ENCODE measurements at places on chromosomes 6 and 20. TPM values are rescaled to one million over a fixed set of nuclear protein-coding genes. Genes with fewer than 3 reads are reported as not detected.

DNA sequence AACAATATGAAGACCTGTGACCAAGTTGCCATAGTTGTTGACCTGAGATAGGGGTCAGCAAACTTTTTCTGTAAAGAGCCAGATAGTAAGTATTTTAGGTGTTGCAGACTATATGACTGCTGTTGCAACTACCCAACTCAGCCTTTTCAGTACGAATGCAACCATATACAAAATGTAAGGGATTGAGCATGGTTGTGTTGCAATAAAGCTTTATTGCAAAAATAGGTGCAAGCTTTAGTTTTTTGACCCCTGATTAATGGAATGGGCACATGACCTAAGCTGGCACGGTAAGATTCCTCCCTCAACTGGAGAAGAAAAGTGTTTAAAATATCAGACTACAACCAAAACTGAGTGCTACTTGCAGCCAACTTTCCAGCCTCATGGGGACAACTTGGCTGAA lies 17.3 kb upstream of the EPM2A start:
- DNase-seq: no peak

DNA sequence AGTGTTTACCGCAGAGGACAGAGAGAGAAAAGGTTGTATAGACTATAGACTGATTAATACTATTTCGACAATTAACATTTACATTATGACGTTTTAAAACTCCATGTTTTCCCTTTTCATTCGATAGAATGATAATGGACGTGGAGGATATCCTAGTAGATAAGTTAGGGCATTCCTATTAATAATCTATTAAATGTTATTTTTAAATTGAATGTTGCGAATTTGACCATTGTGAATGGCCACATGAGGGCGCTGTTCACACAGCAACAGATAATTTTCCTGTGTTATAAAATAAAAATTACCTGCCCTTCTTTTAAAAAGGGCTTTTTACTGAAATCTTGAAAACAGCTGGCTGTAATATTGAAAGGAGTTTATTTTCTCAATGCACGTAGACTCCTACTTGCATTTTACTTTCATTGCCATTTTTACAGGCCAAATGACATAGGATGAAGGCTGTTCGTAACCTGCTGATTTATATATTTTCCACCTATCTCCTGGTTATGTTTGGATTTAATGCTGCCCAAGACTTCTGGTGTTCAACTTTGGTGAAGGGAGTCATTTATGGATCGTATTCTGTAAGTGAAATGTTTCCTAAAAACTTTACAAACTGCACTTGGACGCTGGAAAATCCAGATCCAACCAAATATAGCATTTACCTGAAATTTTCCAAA lies 3.3 kb downstream of the ADGRB3 start:
- peak; percentile 48 for DNase-seq

DNA sequence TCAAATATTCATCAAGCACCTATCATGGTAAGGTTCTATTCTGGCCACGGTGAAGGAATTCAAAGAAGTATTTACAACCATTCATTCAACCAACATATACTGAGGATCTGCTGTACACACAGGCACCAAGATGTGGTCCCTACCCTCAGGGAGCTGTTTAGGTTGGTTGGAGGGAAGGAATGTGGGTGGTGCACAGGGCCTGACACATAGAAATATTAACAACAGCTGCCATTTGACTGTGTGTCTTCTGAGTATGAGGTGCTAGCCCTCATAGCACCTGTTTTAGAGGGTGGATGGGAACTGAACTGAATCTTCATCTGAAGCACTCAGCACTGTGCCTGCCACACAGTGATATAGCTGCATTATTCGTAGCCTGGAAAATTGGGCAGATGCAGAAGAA lies 7.3 kb downstream of the SNPH start:
- no peak for DNase-seq

- DNase-seq: no peak
Measured at GRCh38 chr6:129597023-129597713, 112.8 kb downstream of the ARHGAP18 start.

GRCh38 chr6:122788663-122789181 lies 336 bp upstream of the SMPDL3A start:
- DNase-seq: no peak

Gene BPI
- not detected for total RNA-seq

DNA sequence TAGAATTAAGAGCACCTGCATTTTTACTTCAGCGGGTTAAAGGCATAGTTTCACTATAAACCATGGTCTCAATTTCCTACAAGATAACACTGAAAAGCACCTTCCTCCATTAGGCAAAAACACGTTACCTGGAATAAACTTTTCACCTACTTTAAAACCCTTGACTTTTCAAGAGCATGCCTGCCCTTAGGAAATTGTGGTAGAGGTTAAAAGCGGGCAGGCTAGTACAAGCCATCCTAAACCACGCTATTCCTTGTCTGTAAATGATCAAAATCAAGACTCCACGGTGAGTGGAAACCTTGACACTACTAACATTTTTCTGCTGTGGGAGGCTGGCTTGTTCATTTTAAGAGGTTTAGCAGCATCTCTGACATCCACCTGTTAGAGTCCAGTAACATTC lies 43.9 kb downstream of the NR2E1 start:
- no peak for DNase-seq

- DNase-seq: no peak
Measured at GRCh38 chr20:24523661-24524060, 54.2 kb downstream of the SYNDIG1 start.

Gene CGAS
- 21.1 TPM for total RNA-seq

Gene LTB
- 368 TPM for total RNA-seq

GRCh38 chr6:64479134-64479533 lies 843.5 kb downstream of the PHF3 start:
- DNase-seq: no peak

Gene MLN
- total RNA-seq: not detected

DNA sequence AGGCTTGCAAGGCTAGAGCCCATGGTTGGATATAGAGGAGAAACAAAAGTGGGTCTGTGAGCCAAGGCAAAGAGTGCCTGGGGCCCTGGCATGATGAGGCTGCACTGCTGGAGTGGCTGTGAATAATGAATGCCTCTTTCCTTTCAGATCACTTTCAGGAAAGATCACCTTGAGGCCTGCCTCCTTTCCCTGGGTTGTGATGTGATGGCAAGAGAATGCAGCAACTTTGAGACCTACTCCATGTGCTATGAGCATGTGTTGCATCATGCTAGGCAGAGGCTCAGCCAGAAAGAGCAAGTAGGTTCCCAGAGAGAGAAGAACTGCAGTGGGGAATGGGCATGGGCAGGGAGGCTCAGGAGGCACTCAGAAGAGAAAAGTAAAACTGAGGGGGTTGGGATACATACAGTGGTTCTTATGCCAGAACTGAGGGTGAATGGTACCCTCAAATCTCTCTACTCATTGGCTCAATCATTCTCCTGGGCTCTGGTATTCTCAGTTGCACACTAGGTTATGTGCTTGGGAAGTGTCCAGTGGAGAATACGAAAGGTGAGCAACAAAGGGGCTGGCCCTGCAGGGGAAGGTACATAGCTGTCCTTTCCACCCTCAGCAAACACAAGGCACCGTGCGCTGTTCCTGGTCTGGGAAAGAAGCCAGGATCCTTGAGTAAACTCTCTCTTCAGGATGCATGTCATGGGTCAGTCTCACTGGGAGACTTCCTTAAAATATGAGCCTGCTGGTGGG lies 45.9 kb downstream of the CD164 start:
- no peak for DNase-seq

DNA sequence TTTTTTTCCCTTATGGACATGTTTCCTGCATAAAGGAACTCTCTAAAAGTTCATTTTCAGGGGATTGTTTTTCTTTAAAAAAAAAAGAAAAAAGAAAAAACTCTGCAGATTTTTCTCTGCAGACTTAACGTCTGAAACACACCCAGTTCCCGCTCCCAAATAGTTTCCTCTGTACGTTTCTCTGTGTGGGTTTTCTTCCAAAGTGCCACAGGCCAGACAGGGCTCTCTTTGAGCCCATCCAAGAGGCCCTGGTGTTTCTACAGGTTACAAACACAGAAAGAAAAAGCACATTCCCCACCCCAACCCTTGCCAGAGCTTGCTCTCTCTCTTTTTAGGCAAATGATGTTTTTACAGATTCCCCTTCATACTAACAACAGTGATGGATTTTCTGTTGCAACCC lies 258.6 kb downstream of the FNDC1 start:
- DNase-seq: no peak

Gene EBF4
- total RNA-seq: 1.1 TPM

DNA sequence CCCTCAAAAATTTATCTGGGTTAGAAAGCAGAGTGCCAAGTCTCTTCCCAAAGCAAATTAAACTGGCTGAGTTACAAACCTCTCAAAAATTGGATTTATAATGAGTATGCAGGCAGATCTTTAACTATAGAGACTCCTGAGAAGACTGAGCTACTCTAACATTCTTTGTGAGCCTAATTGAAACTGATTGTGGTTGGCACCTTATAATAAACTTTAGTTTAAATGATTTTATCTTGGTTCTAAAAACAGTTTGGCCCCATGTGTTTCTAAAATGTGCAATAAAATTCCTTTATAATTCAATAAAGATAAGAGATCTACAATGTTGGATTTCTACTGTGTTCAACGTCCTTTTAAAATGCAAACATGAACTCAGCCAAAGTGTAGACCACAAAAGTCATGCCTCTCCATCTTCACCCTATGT lies 480.2 kb upstream of the RNF217 start:
- no peak for DNase-seq

GRCh38 chr20:2800521-2801285 lies at the start of gene CPXM1:
TSS of gene CPXM1 (minus strand) at chr20:2800627. CDS start at chr20:2800572, 55 bp downstream.
- DNase-seq: peak; percentile 46

Gene BPIFB1
- not detected for total RNA-seq

- DNase-seq: no peak
Measured at GRCh38 chr6:11810039-11810541, 31.5 kb upstream of the ADTRP start.

DNA sequence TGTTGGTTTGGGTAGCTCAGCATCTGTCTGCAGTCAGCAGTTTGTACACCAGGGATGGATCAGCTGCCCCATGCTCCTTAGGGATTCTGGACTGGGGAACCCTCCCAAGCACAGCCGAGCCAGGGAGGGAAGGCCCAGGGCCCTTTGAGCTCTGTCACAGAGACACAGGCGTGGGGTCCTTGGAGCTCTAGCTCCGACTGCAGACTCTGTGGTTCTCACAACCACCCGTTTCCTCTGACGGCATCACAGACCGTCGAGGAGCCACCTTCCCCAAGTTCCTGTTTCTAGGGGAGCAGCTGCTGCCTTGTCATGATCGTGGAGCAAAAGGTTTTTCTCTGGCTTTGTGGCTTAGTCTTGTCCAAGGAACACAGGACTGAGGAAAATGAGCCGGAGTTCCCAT lies at the start of gene SLA2:
Gene SLA2, minus strand, starts transcription at position 199 of the 400 bp plus-strand sequence. CDS start 4,861 bp downstream, outside the sequence.
- peak; percentile 84 for DNase-seq

DNA sequence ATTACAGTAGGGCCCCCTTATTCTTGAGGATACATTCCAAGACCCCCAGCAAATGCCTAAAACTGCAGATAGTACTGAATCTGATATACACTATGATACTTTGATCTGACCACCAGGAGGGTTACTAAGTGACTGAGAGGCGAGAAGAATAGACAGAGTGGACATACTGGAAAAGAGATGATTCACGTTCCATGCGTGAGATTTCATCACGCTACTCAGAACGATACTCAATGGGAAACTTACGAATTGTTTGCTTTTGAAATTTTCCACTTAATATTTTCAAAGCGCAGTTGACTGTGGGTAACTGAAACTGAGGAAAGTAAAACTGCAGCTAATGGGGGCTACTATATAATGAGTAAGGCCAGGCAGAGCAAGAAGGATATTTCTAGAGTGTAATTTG lies 60.8 kb downstream of the STX11 start:
- DNase-seq: no peak

- no peak for DNase-seq
Measured at GRCh38 chr20:36932476-36933426, 18.8 kb downstream of the SAMHD1 start.

DNA sequence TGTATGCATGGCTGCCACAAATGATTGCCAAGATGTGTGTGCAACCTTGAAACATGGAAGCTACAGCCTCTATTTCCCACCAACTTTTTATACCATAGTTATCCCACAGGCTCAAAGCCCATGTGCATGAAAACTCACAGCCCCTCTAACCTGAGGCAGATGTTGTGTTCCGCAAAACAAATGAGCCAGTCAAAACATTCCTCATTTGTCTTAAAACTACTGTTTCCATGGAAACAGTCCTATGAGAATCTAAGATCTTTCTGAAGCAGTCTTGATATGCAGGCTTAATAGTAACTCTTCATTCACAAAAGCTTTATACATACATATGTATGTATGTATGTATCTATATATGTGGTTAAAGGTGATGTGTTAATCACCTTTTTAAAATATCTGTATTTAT lies 31.2 kb upstream of the MANEA start:
- DNase-seq: no peak

DNA sequence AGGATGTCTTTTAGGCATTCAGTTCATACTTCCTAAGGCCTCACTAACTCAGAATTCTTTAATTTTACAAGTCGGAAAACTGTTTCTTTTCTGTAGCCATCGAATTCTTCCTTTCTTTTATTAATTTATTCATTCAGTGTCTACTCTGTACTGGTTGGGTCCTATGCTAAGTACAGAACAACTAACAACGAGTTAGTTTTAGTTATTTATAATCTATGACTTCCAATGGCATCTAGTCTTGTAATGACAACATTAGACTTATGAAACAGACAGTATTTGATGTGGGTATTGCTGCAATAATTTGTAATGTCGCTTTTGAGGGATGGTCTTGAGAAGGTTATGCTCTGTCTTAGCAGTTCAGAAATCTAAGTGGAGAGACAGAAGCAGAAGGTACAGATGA lies 55.3 kb upstream of the TINAG start:
- no peak for DNase-seq

Gene PLCB1
- 3.1 TPM for total RNA-seq

DNA sequence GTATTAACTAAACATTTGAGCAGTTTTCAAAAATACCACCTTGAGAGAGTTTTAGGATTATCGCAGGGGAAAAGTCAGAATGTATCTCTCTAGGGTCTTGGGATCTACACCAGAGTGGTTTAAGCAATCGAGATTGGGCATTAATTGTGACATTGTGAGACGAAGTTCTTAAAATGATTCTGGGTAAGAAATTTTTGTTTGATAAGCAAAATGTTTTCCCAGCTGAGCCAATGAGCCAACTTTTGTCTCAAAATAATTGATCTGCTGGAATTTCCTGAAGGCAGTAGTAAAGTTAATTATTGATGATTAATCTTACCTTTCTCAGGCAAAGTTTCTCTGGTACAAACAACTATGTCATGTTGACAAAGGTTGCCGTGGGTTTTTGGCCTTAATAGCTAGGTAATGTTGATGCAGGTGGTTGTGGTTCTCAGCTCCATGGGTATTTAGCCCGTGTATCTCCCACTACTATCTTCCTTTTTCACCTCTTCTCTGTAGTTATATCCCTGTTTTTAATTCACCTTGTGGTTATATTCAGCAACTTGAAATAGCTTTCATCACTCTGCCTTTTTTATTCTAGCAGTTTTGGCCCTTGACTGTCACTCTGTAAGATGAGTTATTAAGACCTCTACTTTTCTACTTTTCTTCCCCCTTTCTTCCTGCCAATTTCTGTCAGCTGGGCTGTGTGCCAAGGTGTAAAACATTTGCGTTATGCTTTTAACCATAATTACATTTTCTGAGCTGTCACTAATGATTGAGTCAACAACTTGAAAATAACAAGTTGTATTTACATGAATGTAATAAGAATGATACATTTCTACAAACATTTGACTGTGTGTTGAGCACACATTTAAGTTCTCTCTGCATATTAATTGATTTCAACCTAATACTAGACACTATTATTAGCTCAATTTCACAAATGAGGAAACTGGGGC lies 368.3 kb upstream of the BTBD3 start:
- no peak for DNase-seq

- DNase-seq: no peak
Measured at GRCh38 chr20:46206992-46207549, 89.0 kb downstream of the CD40 start.

Gene SMLR1
- not detected for total RNA-seq

Measured in activated CD8-positive, alpha-beta T cell treated with anti-CD3 and anti-CD28 coated beads for 36 hours (primary cell).